T1000 (cell line): ENCODE measurements at places on chromosomes 11 and 22.

GRCh38 chr11:119223856-119224255 lies 17.7 kb downstream of the CBL start:
- DNase-seq: no peak

- DNase-seq: no peak
Measured at GRCh38 chr11:111012491-111012890, 233.0 kb upstream of the POU2AF2 start.

- DNase-seq: no peak
Measured at GRCh38 chr22:28917747-28918549, 34.6 kb downstream of the ZNRF3 start.

DNA sequence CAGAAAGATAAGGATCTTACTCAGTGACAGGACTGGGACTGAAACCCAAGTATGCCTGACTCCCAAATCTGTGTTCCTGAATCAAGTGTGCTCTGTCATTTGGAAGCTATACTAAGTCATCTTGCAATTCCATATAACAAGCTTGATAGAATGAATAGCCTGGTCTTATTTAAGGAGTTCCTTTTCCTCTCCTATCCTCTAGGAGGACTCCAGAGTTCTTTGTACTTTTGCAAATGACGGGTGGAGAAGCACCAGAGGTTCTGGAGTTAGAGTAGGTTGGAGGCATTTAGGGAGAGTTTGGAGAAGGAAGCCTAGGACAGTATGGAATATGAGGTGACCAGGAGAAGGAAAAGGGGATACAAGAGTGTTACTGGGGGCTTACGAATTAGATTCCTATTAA lies 92.9 kb upstream of the RCN1 start:
- no peak for DNase-seq

- DNase-seq: no peak
Measured at GRCh38 chr11:79670882-79671281, 230.1 kb upstream of the TENM4 start.

- no peak for DNase-seq
Measured at GRCh38 chr11:74608431-74608830, 16.0 kb downstream of the POLD3 start.

GRCh38 chr22:33271390-33272161 lies 213.4 kb upstream of the SYN3 start:
- DNase-seq: no peak

DNA sequence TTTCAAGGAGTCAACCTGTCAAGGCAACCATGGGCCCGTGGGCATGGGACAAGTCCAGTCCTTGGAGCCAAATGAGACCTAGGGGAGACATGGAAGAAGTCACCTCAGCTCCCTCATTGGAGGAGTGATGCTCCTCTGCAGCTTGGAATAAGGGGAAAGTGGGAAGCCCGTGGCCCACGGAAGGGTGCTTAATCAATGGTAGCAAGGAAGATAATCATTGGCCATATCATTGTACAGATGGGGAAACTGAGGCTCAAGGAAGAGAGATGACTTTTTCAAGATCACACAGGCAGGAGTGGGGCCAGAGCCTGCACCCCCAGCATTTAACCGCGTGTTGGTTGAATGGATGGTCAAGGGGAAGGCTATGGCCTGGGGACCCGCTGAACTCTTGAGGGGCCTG lies 133.0 kb downstream of the OSBP2 start:
- no peak for DNase-seq

GRCh38 chr11:19669511-19669910 lies 43.1 kb upstream of the NAV2 start:
- no peak for DNase-seq

- DNase-seq: no peak
Measured at GRCh38 chr11:117705866-117706265, 91.2 kb downstream of the DSCAML1 start.

- no peak for DNase-seq
Measured at GRCh38 chr22:37002633-37003032, 16.6 kb downstream of the TST start.

DNA sequence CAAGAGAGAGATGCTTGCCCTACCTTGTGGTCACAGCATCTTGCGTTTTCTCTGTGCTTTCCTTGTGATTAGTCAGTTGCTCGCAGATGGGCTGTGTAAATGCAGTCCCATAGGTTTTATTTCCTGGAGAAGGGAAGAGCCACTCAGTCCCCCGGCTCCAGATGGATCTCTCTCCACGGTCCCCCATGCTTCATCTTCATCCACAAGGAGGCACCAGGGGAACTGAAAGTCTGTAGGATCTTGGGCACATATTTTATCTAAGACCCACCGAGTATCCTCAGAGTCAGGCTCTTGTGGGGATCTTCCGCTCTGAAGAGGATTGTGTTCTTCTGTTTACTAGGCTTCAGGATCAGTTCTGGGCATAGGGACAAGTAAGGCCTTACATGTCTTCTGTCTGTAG lies 66.8 kb upstream of the E2F8 start:
- DNase-seq: no peak

DNA sequence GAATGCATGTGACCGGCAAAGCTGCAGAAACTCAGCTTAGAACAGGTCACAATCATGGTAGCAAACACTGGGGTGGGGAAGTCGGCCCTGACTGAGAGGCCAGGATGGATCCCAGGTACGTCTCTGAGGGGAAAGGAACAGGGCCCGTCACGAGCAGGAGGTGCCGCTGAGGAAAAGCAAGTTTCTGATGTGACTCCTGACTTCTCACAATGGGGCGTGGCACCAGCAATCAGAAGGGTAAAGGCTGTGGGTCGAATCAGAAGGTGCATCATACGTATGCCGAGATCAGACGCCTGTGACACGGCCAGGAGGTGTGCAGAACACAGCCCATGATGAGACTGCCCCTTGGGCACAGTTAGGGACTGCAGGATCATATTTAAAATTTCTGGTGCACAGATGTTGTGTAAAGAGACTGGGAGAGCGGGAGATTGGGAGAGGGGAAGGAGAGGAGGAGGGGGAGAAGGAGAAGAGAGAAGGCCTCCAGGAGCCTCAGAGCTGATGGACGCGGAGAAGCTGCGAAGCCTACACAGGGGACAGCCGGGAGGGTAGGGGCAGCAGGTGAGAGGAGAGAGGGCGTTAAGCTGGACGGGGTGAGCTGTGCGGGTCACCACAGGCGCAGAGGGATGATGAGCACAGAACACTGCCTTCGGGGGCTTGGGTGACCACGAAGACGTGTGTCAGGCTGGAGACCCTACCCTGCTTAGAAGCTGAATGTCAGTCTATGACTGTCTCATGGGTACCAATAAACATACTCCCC lies 30.7 kb downstream of the KRTAP5-5 start:
- DNase-seq: no peak

DNA sequence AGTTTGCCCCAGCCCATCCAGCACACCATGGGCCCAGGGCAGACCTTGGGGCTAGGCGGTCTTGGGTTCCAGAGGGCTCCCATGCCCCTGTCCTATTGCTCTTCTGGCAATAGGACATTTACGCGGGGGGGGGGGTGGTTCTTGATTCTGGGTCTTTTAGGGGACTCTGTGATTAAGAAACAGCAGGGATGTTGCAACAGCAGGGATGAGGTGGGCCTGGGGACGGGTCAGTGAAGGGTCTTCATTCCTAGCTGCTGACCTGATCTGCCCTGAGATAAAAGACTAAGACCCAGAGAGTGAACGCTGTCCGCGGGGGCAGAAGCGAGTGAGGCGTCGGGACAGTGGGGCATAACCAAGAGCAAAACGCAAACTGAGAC lies 418 bp upstream of the ADAMTS15 start:
- DNase-seq: no peak

- DNase-seq: no peak
Measured at GRCh38 chr22:34669001-34669400, 397.0 kb upstream of the ISX start.

- no peak for DNase-seq
Measured at GRCh38 chr22:38082986-38083710, 836 bp downstream of the SLC16A8 start.

DNA sequence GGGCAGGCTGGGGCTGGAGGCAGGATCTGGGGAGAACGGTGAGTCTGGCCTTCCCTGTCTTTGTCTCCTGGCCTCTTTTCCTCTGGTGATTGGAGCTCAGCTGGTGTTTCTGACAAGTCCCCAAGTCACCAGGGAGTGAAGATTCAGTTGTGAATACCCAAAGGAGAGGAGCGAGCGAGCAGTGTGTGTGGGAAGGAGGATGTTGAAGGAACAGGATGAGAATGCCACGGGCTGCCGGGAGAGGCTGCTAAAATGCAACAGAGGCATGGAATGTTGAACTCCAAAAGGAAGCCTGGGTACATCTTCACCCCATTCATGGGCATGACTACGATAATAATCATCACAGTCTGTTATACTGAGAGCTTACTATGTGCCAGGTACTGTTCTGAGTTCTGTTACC lies 163.3 kb downstream of the CEP164 start:
- DNase-seq: no peak

- no peak for DNase-seq
Measured at GRCh38 chr11:45154276-45154675, 7.8 kb downstream of the PRDM11 start.

- no peak for DNase-seq
Measured at GRCh38 chr22:25563761-25564319, 635 bp upstream of the GRK3 start.

GRCh38 chr11:101553891-101554292 lies 29.9 kb downstream of the TRPC6 start:
- no peak for DNase-seq

DNA sequence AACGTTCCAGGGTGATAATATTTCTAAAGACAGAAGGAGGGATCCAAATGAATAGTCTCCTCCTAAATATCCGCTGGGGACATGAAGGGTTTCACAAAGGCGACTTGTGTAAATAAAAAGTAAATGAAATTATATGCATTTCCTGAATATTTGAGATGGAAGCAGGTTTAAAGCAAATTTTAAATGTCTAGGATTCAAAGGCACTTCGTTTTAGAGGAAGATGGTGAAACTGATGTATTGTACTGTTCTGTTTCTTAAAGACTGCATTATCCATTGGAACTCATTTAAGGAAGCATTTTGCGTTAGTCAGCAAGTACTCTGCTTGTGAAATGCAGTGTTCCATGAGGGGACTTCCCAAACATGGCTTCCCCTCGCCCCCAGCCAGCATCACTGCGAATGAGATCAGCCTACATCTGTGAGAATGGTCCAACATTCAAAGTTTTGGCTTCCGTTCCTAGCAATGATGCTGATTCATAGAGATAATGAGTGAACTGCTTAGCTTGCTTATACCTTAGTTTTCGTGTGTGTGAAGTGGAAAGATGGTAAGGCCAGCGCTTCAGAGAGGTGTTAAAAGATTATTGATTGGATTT lies 1.5 kb downstream of the RAB39A start:
- no peak for DNase-seq

GRCh38 chr11:28017816-28018215 lies 90.1 kb downstream of the KIF18A start:
- DNase-seq: no peak
